Stimulated activated CD4-positive, alpha-beta T cell treated with anti-CD3 and anti-CD28 coated beads, TNF-alpha, amount 100 ng/mL, for 4 hours (primary cell): ENCODE measurements at places on chromosomes 16 and 17.

- no peak for DNase-seq
These were observed 164.6 kb downstream of the CPPED1 start for GRCh38 chr16:12639044-12639443.

DNA sequence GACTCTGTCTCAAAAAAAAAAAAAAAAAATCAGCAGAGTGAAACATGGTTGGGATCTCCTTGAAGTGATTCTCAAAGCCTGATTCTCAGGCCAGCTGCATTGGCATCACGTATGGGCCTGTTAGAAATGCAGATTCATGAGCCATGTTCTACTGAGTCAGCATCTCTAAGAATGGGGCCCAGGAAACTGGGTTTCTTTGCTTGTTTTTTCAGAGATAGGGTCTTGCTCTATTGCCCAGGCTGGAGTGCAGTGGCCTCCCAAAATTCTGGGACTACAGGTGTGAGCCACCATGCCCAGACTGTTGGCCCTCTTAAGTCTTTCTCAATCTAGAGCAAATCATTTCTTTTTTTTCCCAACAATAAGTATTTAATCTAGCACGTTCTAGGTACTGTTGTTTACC lies 47.7 kb downstream of the CDK12 start:
- DNase-seq: no peak

GRCh38 chr16:13176711-13177110 lies 275.3 kb downstream of the SHISA9 start:
- DNase-seq: no peak

DNA sequence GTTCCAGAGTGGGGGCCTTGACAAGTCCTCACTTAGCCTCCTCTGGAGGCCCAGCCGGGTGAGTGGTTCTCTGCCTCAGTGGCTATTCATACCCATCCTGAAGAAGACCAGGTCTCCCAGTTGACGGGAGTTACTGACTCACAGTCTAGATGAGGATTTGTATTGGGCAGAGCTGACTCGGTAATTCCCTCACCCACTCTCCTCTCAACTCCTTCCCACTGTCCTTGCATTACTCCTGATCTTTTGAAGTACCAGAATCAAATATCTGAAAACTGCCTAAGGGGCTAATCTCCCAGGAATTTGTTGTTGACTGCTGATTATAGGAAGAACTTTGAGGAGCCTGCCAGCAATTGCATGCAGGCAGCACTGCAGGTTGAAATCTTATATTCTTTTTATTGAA lies 14.2 kb downstream of the SAP30BP start:
- DNase-seq: no peak

- peak; percentile 40 for DNase-seq
These were observed 4.8 kb downstream of the MT1A start for GRCh38 chr16:56643080-56643778.
